ENCODE measurements at places on chromosomes 3 and 15.

- no peak for DNase-seq
These were observed 133.2 kb downstream of the LMLN start for GRCh38 chr3:198093112-198093679.

DNA sequence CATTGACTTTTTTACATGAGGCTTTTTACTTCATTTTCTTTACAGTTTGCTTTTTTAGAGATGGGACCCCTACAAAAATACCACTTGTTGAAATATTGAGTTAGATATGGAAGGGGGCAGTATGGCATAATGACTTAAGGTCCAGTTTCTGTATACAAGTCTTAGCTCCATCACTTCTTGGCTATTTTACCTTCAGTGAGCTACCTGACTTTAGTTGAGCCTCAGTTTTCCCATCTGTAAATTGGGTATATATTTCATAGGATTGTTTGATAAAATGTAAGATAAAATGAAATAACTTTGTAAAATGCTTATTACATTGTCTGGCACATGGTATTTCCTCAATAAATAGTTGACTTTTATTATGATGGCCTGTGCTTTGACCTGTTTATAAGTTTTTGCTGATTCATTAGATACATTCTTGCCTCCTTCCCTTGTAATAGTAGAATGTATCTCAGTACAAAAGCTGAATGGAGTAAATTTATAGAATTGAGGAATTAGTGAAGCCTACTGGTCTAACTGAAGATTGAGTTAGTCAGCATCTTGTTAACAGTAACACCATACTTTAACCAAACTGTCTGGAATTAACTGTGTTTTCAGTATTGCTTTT is 27.6 kb downstream of the TBC1D23 start:
- DNase-seq: no peak

DNA sequence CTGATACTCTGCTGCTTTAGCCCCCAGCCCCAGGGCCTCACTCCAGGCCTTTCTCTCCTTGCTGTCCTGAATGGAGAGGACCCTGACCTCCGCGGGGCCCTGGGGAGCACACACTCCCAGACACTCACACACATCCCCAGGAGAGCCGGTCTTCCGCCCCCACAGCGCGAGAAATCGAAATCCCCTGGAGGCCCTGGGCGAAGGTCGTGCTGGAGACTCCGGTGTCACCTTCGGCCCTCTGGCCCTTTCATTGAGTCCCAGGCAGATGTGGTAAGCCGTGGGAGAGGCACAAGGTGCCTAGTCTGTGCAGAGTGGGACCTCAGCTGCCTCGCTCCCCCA is 848 bp upstream of the GOLGA8B start:
- DNase-seq: no peak

- DNase-seq: no peak
These were observed 81.4 kb downstream of the SETD2 start for GRCh38 chr3:47082519-47082918.

- no peak for DNase-seq
These were observed 68.0 kb downstream of the CSNK1G1 start for GRCh38 chr15:64287953-64288352.
